NCI-H1417 treated with DMSO at 0.1 percent for 48 hours (cell line): ENCODE measurements at places on chromosomes 7 and 10.

- DNase-seq, result no peak
Measured at GRCh38 chr10:129191797-129192196, 275.2 kb upstream of the MGMT start.

- DNase-seq, result no peak
Measured at GRCh38 chr7:40595129-40595528, 460.3 kb downstream of the SUGCT start.

DNA sequence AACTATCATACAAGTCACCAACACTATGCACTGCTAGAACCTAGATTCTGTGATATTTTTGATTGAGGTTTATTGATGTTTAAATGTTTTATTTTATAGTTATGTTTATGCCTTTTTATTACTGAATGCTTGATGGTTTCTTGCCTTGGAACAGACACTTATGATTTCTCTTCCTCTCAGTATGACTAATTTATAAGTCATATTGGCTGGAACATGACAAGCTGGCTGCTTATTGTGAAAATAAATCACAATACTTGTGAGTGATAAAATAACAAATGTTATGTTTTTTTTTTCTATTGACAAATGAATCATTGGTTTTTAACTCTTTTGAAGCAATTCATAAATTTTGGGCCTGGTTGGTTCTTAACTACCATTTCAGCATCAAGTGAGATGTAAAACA is 142.0 kb upstream of the MALRD1 start:
- DNase-seq, result no peak

GRCh38 chr10:17081431-17081830 is 48.2 kb downstream of the CUBN start:
- DNase-seq, result no peak

DNA sequence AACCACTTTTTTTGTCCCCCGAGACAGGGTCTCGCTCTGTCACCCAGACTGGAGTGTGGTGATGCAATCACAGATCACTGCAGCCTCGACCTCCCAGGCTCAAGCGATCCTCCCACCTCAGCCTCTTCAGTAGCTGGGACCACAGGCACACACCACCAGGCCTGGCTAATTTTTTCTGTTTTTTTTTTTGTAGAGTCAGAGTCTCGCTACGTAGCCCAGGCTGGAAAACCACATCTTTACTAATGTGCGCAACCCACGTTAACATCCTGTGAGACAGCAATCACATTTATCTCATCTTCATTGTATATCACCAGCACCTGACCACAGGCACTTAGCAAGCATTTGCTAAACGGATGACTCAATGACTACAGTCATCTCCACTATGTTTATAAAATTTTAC is 77.8 kb upstream of the ATP6V0A4 start:
- no peak for DNase-seq

- DNase-seq, result no peak
Measured at GRCh38 chr10:129280908-129281586, 186.0 kb upstream of the MGMT start.

- DNase-seq, result no peak
Measured at GRCh38 chr10:36441557-36441956, 683.8 kb upstream of the ANKRD30A start.

DNA sequence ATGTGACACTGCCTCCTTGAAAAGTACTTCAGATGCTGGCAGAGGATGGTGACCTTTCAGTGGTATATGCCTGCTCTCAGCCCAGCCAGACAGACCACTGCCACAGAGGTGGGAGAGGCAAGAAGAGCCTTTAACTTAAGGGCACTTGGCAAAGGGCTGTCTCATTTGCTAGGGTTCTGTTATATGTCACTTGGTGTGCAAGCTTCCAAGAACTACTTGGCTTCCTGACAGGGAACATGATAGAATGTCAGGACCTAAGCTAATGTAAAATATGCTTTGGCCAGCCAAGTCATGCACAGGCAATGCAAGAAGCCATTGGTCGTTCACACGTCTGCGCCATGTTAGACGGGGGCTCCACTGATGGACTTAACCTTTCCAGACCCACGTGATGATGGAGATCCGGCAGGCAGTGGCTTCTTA is 54.7 kb downstream of the RBM20 start:
- no peak for DNase-seq

DNA sequence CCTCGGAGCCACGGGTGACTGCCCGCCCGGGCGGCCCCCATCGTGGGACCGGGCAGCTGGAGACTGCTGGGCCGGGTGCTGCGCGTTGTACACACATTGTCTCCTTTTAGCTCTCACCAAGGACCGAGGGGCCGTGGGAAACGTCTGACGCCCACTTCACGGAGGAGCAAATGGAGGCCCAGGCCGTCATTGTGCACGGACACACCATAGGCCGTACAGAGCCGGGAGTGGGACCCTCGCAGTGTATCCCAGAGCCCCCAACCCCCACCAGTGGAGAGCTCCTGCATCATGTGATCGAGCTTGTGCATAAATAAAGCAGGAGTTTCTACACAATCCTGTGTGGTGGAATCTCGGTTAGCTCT is 722 bp downstream of the DENND10 start:
- no peak for DNase-seq

DNA sequence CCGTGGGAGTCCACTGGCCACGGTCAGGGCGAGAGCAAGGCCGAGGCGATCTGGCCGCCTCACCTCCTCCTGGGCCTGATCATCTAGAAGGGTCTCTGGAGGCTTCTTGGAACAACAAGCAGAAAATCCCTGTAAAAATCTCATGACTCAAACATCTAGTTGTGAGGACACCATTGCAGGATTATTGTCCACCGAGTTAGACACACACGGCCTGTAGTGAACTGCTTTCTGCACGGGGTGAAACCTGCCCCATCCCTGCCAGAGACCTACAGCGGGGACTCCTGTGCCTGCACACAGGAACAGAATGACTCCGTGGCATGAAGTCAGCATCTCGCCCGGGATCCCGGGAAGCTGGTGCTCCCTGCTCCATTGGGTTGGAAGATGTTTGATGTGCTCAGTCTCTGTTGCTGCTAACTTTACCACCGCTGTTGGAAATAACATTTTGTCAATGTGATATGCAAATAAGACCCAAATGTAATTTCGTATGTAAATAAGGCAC is 267.0 kb upstream of the TCERG1L start:
- no peak for DNase-seq

- no peak for DNase-seq
Measured at GRCh38 chr10:21791276-21791675, 212.3 kb downstream of the DNAJC1 start.

GRCh38 chr7:6277476-6277875 is 5.1 kb upstream of the CYTH3 start:
- DNase-seq, result no peak

GRCh38 chr10:86190291-86190690 is 176.3 kb downstream of the GRID1 start:
- no peak for DNase-seq

DNA sequence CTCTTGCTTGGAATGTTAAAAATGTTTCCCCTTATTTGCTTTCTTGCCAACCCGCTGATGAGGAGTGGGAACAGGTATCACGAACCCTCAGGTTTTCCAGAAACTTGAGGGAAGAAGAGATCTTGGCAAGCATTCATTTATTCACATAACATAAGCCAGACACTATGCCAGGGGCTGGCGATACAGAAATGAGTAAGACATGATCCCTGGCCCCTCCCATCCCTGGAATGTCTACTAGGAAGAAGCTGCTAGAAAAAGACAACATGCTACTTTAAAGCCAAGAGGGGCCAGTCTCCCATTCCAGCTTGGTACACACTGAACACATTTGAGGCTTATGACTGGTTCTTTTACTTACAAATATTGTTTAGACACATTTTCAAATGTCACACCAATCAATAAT is 26.4 kb downstream of the SLC35B4 start:
- DNase-seq, result no peak

DNA sequence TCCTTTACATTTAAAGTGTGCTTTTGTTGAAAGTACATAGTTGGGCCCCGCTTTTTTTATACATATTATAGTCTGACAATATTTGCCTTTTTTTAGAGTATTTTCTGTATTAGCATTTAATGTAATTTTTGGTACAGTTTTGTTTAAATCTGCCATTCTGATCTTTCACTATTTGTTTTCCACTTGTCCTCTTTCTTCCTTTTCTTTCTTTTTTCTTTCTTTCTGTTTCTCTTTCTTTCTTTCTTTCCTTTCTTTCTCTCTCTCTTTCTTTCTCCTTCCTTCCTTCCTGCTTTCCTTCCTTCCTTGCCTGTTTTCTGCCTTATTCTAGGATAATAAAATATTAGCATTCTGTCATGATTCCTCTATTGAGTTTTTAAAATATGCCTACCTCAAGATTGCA is 9.5 kb downstream of the LIPK start:
- no peak for DNase-seq

DNA sequence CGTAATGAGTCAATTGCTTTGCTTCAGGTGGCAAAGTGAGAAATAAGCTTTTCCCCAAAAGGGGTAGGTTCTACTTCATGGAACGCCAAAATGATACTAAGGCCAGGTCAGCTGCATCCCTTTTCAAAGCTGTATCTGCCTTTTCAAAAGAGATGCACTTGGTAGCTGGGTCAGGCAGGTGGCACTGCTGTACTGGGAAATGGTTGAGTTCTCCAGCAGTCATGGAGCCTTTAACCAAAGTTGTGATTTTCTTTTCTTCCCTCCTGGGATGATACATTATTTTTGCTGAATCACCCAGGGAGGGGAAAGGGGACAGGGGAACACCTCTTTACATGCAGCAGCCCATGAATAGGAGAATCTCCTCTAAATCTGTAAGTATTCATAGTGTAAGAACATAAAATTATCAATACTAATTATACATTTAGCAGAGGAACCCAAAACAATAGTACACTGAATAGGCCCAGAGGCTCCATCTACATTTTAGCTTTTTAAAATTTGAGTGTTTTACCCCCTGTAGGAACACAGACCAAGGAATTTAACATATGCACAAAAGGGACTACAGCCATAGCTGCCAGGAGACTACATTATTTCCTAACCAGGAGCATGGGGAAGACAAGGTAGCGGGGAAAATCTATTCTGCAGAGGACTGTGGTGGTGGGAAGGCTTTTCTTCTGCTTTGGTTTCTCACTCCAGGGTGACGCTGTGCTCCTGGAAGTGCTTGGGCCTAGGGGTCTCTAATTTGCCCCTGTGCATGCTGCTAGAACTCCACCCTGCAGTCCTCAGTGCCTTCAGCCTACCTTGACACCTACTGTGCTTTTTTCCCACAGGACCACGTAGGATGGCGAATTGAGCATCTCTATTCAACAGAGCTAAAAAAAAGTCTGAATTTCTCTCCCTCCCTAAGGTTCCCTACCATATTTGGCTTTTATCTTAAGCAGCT is 6.4 kb upstream of the GPR22 start:
- no peak for DNase-seq

DNA sequence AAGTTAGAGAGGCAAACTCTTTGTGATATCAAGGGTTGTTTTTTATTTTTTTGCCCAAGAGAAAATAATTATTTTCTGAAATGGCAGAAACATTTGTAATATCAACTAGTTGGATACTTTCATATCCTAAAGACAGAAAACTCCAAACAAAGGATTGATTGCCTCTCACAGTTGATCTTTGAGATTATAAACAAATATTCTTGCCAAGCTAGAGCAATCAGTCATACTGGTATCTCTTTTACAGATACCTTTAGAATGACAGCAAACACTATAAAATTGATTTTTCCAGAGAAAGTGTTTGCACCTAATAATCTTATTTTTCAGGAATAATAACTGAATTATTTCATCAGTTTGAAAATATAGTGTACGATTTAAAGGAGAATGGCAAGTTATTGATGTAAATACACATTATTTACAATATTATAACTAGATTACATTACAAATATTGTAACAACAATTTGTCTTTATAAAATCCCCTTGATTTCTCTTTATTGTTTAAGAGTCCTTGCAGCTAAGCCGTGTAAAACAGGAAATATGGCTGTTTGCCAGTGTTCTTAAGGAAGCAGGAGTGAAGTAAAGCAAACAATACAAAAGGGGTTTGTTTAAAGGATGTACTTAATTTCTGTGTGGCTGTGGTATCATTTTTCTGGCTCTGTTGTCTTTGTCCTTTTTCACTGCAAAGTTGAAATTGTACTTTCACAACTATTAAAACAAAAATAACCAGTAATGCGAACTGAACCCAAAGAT is 58.4 kb downstream of the MAPK8 start:
- peak; percentile 35 for DNase-seq

DNA sequence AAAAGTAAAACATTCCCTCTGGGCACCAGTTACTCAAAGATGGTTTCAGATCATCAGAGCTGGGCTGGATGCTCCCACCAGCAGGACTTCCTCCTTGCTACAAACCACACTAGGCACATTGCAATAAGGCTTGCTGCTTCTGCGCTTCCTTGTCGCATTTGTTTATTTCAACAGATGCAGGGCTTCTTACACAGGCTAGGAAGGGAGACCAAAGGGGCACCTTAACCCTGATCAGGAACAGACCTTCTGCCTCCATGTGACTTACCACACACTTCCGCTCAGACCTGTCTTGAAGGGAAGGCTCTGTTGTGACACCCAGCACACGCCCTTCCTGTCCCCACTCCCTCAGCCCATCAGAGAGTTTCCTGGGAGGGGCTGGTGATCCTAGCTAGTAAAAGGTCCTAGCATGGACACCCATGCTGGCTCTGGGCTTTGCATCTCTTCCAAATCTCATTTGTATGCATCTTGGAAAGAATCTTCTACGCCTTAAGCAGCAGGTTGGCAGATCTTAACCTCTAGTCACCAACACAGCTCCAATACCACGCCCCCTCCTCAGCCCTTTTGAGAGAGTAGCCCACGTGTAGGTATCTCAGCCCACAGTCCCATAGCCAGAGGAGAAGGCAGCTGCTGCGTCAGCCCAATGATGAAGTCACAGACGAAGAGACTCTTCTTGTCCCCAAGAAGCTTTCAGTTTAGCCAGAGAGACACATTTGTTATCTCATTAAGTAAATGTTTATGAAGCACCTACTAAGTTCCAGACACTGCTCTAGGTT is 47.1 kb upstream of the SVIL start:
- no peak for DNase-seq

DNA sequence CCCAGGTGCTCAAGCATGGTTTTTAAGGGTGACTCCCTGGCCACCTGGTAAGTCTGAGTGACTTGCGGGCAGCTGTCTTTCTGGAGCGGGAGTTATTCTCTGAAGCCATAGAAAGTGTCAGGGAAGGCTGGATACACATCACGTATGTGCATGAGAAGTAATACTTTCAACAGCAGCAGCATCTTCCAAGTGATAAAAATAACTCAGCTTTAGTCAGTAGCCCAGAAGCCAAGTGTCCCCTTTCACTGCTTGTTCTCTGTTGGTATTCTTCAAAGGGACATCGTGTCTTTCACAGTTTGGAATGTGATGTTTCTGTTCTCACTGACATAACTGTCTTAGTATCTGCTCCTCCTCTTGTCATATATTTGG is 97.6 kb downstream of the KIAA1217 start:
- no peak for DNase-seq

GRCh38 chr7:39461263-39461820 is 104.9 kb upstream of the YAE1 start:
- no peak for DNase-seq
